Skeletal muscle tissue (tissue), 5 donors: ENCODE measurements at places on chromosomes 7 and 10. TPM values are rescaled to one million over a fixed set of nuclear protein-coding genes. Genes with fewer than 3 reads are reported as not detected.

Gene FFAR4
- total RNA-seq, result 0.52 TPM

Gene IGFBP1
- total RNA-seq, result not detected

Gene ACTR3C
- total RNA-seq, result 1.6 TPM

Gene COL17A1
- total RNA-seq, result under 0.01 TPM

Gene FGFBP3
- total RNA-seq, result 1.6 TPM

Gene TMEM270
- total RNA-seq, result not detected

Gene HOXA2
- total RNA-seq, result under 0.01 TPM

Gene HOXA10
- total RNA-seq, result 13.6 TPM

Gene NKX2-3
- 1.0 TPM for total RNA-seq

Gene SAP25
- not detected for total RNA-seq

Gene APBB1IP
- 4.2 TPM for total RNA-seq

Gene ANKRD1
- 14.1 TPM for total RNA-seq

Gene FEZF1
- total RNA-seq, result not detected

Gene CHRM2
- 0.52 TPM for total RNA-seq

Gene TSPAN12
- total RNA-seq, result 33.4 TPM

Gene GNAT3
- not detected for total RNA-seq

Gene MRPS16
- 57.4 TPM for total RNA-seq

Gene SEMA3D
- 25.1 TPM for total RNA-seq
